ENCODE measurements at places on chromosomes 4 and X.

DNA sequence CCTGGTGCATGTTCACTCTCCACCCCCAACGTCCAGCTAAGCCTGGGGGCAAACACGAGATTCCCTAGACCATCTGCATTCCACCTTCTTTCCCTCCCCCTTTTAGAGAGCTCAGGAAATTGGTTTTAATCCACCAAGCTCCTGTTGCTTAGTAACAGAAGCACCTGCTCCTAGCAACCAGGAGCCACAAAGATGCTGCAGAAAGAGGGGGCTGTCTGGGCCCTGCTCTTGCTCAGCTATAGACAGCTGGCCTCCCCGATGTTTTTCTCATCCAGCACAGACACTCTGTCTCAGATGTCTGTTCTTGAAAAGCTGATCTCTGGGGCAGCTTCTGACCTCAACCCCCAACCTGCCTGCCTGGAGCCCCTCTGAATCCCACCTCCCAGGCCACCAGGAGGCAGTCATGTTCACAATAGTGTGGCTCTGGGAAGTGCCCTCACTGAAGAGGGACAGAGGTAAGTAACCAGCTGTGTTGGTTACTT, 71.5 kb downstream of the SLC16A2 start:
- no peaks in the 10 kb centered on the region for H3K27me3 ChIP-seq
- peaks cover 4% of the 10 kb centered on the region for H3K4me1 ChIP-seq
- no peak overlapping the region for H3K4me3 ChIP-seq
- H3K27ac ChIP-seq: no peak overlapping the region

GRCh38 chr4:111652236-111652635, 493.0 kb upstream of the FAM241A start:
- H3K36me3 ChIP-seq: no peaks in the 10 kb centered on the region
- no peak overlapping the region for H3K27ac ChIP-seq
- no peak for DNase-seq
- no peaks in the 10 kb centered on the region for H3K27me3 ChIP-seq

GRCh38 chrX:71870208-71871098, 40.2 kb upstream of the NHSL2 start:
- DNase-seq: peak; percentile 25
- H3K27ac ChIP-seq: no peak overlapping the region
- no peak overlapping the region for H3K4me3 ChIP-seq
- H3K36me3 ChIP-seq: no peaks in the 10 kb centered on the region
- no peaks in the 10 kb centered on the region for H3K27me3 ChIP-seq
- H3K4me1 ChIP-seq: no peaks in the 10 kb centered on the region

DNA sequence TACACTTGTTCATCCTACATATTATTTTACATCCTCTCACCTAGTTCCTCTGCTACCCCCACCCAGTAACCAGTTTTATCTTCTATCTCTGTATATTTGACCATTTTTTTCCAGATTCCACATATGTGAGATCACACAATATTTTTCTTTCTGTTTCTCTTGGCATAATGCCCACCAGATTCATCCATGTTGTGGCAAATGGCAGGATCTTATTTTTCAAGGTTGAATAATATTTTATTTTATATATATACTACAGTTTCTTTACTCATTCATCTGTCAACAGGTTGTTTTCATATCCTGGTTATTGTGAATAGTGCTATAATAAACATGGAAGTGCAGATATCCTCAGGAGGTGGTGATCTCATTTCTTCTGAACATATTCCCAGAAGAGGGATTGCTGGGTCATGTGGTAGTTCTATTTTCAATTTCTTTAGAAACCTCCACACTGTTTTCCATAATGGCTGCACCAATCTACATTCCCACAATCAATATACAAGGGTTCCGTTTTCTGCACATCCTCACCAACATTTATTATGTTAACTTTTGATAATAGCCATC, 48.2 kb downstream of the THAP9 start:
- H3K27me3 ChIP-seq: no peaks in the 10 kb centered on the region
- no peak overlapping the region for H3K4me3 ChIP-seq
- H3K27ac ChIP-seq: no peak overlapping the region

DNA sequence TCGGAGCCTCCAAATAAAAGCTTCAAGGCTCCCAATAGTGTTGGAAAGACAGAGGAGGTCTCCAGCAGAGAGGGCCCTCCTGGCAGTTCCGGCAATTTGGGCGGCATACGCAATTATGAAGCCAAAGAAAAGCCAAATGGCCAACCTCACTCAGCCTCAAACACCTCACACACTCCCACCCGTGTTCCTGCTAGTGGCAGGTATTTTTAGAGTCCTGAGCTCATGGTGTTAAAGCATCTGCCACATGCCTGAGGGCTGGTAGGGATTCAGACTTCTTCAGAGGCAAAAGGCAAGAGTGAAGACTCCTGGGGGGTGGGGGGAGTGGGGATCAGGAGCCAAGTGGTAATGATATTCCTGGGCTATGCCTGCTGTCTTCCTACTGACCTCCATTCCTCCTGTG, 7.4 kb downstream of the RAB33A start:
- no peaks in the 10 kb centered on the region for H3K36me3 ChIP-seq
- H3K4me1 ChIP-seq: no peaks in the 10 kb centered on the region
- H3K27me3 ChIP-seq: no peaks in the 10 kb centered on the region

GRCh38 chr4:110654254-110654635, 31.4 kb upstream of the PITX2 start:
- no peak for DNase-seq
- no peaks in the 10 kb centered on the region for H3K36me3 ChIP-seq
- no peaks in the 10 kb centered on the region for H3K4me1 ChIP-seq
- no peaks in the 10 kb centered on the region for H3K27me3 ChIP-seq
- no peak overlapping the region for H3K27ac ChIP-seq

DNA sequence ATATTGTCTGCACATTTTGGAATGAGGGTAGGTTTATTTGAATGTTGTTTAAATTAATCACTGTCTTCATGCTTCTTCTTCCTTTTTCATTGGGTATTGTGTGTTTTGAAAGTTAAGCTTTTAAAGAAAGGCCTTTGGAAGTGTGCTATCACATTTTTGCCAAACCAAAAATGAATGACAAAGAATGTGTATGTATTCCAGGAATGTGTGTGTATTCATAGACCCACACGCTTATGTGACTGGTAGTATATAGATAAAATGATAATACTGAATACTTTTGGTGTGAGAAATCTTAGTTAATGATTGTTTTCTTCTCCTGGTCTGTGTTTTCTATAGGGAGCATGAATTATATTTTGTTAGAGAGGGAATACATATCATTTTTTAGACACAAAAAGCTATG, 404.4 kb downstream of the TLL1 start:
- no peak for DNase-seq
- H3K27me3 ChIP-seq: no peaks in the 10 kb centered on the region
- no peaks in the 10 kb centered on the region for H3K4me1 ChIP-seq

- no peak overlapping the region for H3K4me3 ChIP-seq
- H3K36me3 ChIP-seq: no peaks in the 10 kb centered on the region
- H3K27ac ChIP-seq: no peak overlapping the region
- no peak for DNase-seq
- H3K27me3 ChIP-seq: no peaks in the 10 kb centered on the region
Measured at GRCh38 chrX:65920620-65921019, 119.3 kb downstream of the VSIG4 start.

GRCh38 chrX:149157976-149158375, 347.1 kb downstream of the IDS start:
- no peak overlapping the region for H3K27ac ChIP-seq
- no peak for DNase-seq
- H3K4me1 ChIP-seq: no peaks in the 10 kb centered on the region
- no peaks in the 10 kb centered on the region for H3K36me3 ChIP-seq
- no peak overlapping the region for H3K4me3 ChIP-seq

DNA sequence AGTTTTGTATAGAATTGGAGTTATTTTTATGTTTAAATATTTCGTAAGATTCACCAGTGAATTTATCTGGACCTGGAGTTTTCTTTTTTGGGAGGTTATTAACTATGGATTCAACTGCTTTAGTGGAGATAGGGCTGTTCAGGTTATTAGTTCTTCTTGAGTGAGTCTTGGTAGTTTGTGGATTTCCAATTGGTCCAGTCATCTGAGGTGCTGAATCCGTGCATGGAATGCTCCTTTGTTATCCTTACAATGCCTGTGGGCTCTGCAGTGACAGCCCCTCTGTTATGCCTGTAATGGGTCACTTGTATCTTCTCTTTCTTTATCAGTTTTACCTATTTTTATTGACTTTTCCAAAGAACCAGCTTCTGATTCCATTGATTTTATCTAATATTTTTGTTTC, 15.4 kb upstream of the NKX1-1 start:
- no peak for DNase-seq
- H3K4me3 ChIP-seq: no peak overlapping the region
- no peaks in the 10 kb centered on the region for H3K36me3 ChIP-seq
- no peak overlapping the region for H3K27ac ChIP-seq

Data from H1 (cell line).